SK-MEL-5 (cell line): ENCODE measurements at places on chromosomes 3 and 15.

GRCh38 chr3:12807601-12808359 is 11.3 kb downstream of the CAND2 start:
- no peak for DNase-seq

GRCh38 chr3:60775985-60776384 is 475.3 kb downstream of the FHIT start:
- no peak for DNase-seq

- DNase-seq, result no peak
Measured at GRCh38 chr15:99333413-99333812, 82.1 kb downstream of the LRRC28 start.

- no peak for DNase-seq
Measured at GRCh38 chr15:28111543-28111942, 12.4 kb upstream of the OCA2 start.

- DNase-seq, result no peak
Measured at GRCh38 chr15:86917361-86917671, 837.6 kb downstream of the AGBL1 start.
